ENCODE measurements at places on chromosomes 13 and 19.

GRCh38 chr13:113643593-113643992 is 14.4 kb downstream of the ATP4B start:
- no peak for DNase-seq

DNA sequence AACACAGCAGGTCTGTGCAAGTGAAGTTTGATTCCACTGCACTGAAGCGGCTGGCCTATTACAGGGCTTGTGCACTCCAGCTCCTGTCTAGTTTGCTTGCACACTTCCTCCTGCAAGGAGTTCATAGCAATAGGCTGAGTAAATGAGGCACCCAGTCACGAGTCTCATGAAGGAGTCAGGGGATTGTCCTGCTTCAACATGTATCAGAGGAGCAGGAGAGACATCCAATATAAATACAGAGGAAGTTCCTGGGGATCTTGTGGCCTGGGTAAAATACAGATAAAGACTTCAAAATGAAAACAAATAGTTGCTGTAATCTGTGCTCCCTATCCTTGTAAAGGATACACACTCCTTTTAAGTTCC is 259.9 kb downstream of the SLITRK1 start:
- no peak for DNase-seq

DNA sequence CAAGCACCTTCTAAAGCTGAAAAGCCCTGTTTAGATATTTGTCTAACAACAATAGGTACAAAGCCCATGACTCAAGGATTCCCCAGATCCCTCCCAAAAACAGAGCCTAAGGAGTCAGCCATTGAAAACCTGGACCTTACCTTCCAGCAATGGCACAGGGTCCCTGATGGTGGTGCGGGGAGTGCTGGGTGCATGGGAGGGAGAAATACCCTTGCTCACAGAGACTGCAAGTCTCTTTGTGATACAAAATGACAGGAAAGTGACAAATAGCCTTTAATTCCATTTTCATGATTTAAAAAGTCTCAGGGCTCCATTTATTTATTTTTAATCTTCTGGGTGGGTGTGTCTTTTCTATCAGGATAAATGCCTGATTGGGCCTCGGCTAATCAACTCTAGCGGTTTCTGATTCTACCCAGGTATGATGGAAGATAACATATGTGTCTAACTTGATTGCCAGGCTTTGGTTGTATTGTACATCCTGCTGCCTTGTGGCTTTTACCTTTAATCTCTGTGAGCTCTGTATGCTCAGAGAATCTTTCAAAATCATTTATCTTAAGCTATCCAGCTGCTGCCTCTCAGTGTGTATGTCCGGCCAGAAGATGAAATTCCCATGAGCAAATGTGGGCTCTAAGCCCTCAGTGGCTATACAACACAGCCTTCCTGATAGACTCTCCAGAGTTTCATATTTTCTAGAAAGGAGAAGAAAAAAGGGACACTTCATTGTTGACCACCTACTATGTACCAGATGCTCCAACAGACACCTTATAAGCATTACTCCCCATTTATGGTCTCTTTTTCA is 54.6 kb upstream of the FAM124A start:
- no peak for DNase-seq

GRCh38 chr19:993831-994393 is 6.3 kb upstream of the GRIN3B start:
- no peak for DNase-seq

GRCh38 chr19:47725759-47726401 is 12.7 kb downstream of the EHD2 start:
- DNase-seq: no peak

- DNase-seq: no peak
Measured at GRCh38 chr13:80419416-80419815, 78.5 kb upstream of the SPRY2 start.

DNA sequence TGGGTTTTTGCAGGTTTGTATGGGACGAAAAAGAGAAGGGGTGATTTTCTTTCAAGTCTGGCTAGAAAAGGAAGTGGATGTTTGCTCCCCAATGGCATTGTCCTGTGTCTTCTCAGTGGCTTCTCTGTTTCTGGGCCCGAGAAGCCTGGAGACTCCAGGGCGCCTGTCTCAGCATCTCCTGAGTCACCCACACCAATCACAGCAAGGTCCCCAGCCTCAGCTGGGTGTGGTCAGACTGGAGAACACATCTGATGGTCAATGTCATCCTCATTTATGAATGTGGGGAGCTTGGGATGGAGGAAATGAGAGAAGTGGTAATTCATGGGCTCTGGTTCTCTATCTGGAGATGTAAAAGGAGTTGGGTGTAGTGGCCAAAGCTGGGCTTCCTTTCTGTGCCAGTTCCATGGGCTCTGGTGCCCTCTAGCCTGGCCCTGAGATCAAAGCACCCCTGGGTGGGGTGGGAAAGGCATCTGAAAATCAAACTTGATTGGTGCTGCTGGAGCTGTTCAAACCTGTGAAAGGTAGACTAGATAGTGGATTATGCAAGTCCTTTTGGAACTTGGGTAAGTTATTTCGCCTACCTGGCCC is 13.4 kb downstream of the RASL11A start:
- DNase-seq: no peak

DNA sequence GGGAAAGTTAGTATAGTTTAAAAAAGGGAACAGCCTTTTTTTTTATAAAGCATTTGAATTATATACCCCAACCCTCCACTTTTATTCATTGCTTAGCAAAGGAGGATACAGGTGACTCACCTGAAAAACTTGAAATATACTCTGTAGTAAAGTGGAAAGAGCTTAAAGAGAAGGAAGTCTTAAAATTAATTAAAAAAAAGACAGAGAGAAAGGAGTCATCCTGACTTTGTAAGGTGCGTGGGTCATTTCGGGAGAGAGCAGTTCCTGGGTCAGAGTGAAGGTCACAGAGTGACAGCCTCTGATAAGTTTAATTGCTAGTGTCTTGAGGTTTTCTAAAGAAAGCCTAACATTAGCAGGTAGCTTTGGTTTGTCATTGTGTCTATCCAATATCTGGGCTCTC is 310.3 kb downstream of the KLF5 start:
- no peak for DNase-seq

- DNase-seq: no peak
Measured at GRCh38 chr13:60261432-60262351, 98.0 kb upstream of the DIAPH3 start.
